Tibial nerve (tissue), 4 donors: ENCODE measurements at places on chromosomes 13 and 19. TPM values are rescaled to one million over a fixed set of nuclear protein-coding genes. Genes with fewer than 3 reads are reported as not detected.

Gene IGLON5
- 0.30 TPM for total RNA-seq

Gene CEACAM16
- total RNA-seq = not detected

DNA sequence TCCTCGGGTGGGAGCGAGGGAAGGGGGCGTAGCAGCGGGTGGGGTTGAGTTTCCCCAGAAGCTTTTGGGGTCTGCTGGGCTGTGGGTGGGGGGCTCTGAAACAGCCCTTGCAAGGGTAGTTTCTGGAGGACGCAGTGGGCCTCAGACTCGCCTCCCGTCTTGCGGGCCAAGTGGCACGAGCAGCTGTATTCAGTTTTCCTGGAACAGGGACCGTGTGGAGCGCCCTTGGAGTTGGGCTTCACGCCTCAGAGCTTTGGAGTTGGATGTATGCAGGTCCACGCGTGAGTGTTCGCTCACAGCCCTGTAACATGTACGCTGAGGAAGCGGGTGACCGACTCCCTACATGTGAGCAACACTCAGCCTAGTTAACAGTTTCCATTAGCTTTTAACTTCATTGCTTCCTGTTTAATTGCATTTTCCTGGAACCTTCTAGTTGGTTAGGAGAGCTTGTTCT is 603 bp downstream of the TM9SF2 start:
- H3K4me1 ChIP-seq = peaks cover 29% of the 10 kb centered on the region
- H3K36me3 ChIP-seq = no peaks in the 10 kb centered on the region
- no peaks in the 10 kb centered on the region for H3K27me3 ChIP-seq
- peak overlapping the region; percentile 47 for H3K27ac ChIP-seq

- H3K27me3 ChIP-seq = no peaks in the 10 kb centered on the region
- no peak overlapping the region for H3K4me3 ChIP-seq
- DNase-seq = no peak
- H3K4me1 ChIP-seq = no peaks in the 10 kb centered on the region
Observed at GRCh38 chr13:60509601-60510386, 112.8 kb downstream of the TDRD3 start.

- no peaks in the 10 kb centered on the region for H3K4me1 ChIP-seq
- no peaks in the 10 kb centered on the region for H3K36me3 ChIP-seq
- H3K4me3 ChIP-seq = no peak overlapping the region
- no peaks in the 10 kb centered on the region for H3K27me3 ChIP-seq
- H3K27ac ChIP-seq = no peak overlapping the region
- no peak for DNase-seq
Observed at GRCh38 chr13:70630247-70630646, 522.0 kb upstream of the KLHL1 start.

Gene IZUMO1
- total RNA-seq = 0.30 TPM

GRCh38 chr19:15137777-15138176 is 30.6 kb downstream of the SYDE1 start:
- no peaks in the 10 kb centered on the region for H3K4me1 ChIP-seq
- H3K27ac ChIP-seq = no peak overlapping the region
- no peak for DNase-seq

- no peaks in the 10 kb centered on the region for H3K27me3 ChIP-seq
- H3K4me3 ChIP-seq = no peak overlapping the region
- peaks cover 13% of the 10 kb centered on the region for H3K4me1 ChIP-seq
- H3K36me3 ChIP-seq = no peaks in the 10 kb centered on the region
Observed at GRCh38 chr19:18967358-18968146, 26.5 kb upstream of the HOMER3 start.
